ENCODE measurements at places on chromosomes 1 and 21.
A peak's percentile ranks its signal among the peaks of the same experiment; 100 is the strongest.

DNA sequence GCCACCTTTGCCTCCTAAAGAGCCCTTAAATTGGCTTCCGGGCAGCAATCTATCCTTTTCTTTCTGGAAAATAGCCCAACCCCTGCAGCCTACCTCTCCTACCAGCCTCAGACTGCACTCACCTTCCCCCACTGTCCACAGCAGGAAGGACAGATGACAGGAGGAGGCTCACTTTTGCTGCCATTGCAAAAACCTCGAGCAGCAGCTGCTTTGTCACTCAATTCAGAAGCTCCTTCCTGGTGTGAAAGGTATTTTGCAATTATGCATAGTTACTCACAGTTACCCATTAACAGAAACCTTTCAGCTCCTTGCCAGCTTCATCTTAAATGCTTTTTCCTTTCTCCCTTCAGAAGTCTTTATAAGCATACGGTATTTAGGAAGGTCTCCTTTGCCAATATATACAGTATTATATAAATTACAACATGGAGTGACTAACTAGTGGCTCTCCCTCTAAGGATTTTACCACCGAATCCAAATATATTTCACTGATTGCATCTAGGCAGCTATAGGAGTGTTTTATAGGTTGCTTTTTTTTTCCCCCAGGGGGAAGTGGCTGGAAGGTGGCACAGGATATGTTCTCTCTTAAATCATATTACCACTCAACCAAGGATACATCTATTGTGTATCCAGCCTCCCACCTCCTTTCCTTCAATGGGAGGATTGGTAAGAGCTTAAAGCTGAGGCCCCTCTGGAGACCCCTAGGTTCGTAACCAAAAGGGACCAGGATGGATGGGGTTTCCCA lies 142.1 kb upstream of the IPO9 start:
- no peak for DNase-seq
- H3K36me3 ChIP-seq = no peaks in the 10 kb centered on the region
- H3K4me1 ChIP-seq = no peaks in the 10 kb centered on the region
- no peaks in the 10 kb centered on the region for H3K27me3 ChIP-seq

GRCh38 chr1:41670217-41670957 lies 185.9 kb upstream of the EDN2 start:
- no peaks in the 10 kb centered on the region for H3K36me3 ChIP-seq
- H3K27ac ChIP-seq = no peak overlapping the region
- H3K4me1 ChIP-seq = peaks cover 12% of the 10 kb centered on the region
- no peak overlapping the region for H3K4me3 ChIP-seq

GRCh38 chr1:172146141-172146850 lies 274.2 kb upstream of the C1orf105 start:
- H3K27me3 ChIP-seq = no peaks in the 10 kb centered on the region
- no peak overlapping the region for H3K4me3 ChIP-seq
- no peak for DNase-seq
- H3K27ac ChIP-seq = peak overlapping the region; percentile 69
- peaks cover 8% of the 10 kb centered on the region for H3K4me1 ChIP-seq

- H3K27ac ChIP-seq = no peak overlapping the region
- no peaks in the 10 kb centered on the region for H3K36me3 ChIP-seq
- H3K4me3 ChIP-seq = no peak overlapping the region
- H3K4me1 ChIP-seq = no peaks in the 10 kb centered on the region
These were observed 14.0 kb upstream of the S100B start for GRCh38 chr21:46618738-46619379.

GRCh38 chr21:42161956-42162681 lies 56.8 kb upstream of the ABCG1 start:
- no peak overlapping the region for H3K27ac ChIP-seq
- H3K4me1 ChIP-seq = no peaks in the 10 kb centered on the region
- no peak overlapping the region for H3K4me3 ChIP-seq

DNA sequence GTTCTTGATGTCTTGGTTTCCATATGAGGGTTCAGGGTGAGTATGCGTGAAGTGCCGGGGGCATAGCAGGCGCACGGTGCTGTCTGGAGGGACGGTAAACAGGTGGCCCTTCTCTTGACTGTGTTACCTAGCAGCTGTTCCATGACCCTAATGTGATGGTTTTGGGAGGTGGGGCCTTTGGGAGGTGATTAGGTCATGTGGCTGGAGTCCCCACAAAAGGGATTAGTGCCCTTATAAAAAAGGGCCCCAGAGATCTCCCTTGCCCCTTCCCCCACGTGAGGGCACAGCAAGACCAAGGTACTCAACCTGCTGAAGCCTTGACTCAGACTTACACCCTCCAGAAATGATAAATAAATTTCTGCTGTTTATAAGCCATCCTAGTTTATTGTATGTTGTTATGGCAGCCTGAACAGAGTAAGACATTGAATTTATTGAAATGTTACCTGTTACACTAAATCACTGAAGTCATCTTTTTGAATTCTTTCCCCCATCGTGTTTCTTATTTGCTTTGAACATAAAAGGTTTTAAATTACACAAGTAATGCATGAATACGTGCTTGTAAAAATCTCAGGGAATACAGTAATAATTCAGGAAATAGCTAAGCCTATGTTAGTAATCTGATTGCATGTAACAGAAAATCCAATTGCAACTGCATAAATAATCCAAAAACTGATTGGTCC lies 15.6 kb downstream of the TRAPPC10 start:
- H3K4me1 ChIP-seq = peaks cover 29% of the 10 kb centered on the region
- peak overlapping the region; percentile 17 for H3K27ac ChIP-seq
- H3K4me3 ChIP-seq = no peak overlapping the region
- no peak for DNase-seq

DNA sequence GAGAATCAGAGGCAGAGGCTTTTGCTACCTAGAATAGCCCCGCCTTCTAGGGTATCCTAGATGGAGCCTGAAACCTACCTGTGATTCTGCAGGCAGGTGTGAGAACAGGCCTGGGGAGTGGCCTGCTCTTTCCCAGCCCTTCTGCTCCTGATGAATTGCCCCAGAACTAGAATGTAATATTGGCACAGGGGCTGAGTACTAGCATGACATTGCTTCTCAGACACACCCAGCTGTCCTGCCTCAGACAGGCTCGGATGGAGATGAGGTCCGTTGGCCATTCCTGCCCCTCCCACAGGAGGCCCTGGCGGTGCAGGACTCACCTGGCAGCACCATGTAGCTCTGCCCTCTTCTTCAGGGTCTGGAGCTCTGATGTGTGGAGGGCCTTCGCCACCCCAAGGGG lies 237.6 kb downstream of the GRIK3 start:
- no peak for DNase-seq
- H3K27me3 ChIP-seq = no peaks in the 10 kb centered on the region
- H3K4me1 ChIP-seq = no peaks in the 10 kb centered on the region
- H3K4me3 ChIP-seq = no peak overlapping the region
- H3K27ac ChIP-seq = no peak overlapping the region

GRCh38 chr21:35139382-35139715 lies 90.2 kb upstream of the RUNX1 start:
- no peak overlapping the region for H3K27ac ChIP-seq
- no peaks in the 10 kb centered on the region for H3K4me1 ChIP-seq
- no peaks in the 10 kb centered on the region for H3K36me3 ChIP-seq
- H3K27me3 ChIP-seq = no peaks in the 10 kb centered on the region

DNA sequence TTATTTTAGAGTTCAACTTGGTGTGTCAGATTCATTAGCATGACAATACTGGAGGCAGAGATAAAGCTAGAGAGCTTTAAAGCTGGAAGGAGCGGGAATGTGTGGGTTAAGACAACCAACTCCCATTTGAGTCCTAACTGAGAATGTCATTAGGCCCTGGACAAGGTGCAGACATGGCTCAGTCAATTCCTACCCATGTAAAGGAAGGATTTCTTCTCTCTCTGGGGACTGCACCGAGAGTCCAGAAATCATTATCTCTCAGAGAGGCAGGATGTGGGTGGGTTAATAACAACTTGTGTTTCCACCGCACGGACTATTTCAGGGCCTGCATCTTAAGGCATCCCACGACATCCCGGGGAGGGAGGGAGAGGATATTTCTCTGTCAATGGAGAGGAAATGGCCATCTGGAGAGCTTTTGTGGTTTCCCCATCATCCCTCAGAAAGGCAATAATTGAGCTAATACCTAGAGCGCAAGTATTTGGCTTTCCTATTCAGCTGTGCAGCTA lies 46.7 kb upstream of the SARS1 start:
- no peaks in the 10 kb centered on the region for H3K4me1 ChIP-seq
- H3K4me3 ChIP-seq = no peak overlapping the region
- H3K36me3 ChIP-seq = no peaks in the 10 kb centered on the region
- H3K27me3 ChIP-seq = no peaks in the 10 kb centered on the region
- no peak overlapping the region for H3K27ac ChIP-seq

GRCh38 chr1:159854116-159854692 lies 8.3 kb downstream of the VSIG8 start:
- peak overlapping the region; percentile 94 for H3K27ac ChIP-seq
- H3K4me1 ChIP-seq = peaks cover 6% of the 10 kb centered on the region
- peak; percentile 85 for DNase-seq
- H3K4me3 ChIP-seq = peak overlapping the region; percentile 63
- H3K27me3 ChIP-seq = no peaks in the 10 kb centered on the region
- no peaks in the 10 kb centered on the region for H3K36me3 ChIP-seq

- no peaks in the 10 kb centered on the region for H3K4me1 ChIP-seq
- no peaks in the 10 kb centered on the region for H3K36me3 ChIP-seq
- H3K4me3 ChIP-seq = no peak overlapping the region
- H3K27ac ChIP-seq = no peak overlapping the region
These were observed 46.5 kb downstream of the PKP1 start for GRCh38 chr1:201329801-201330200.

DNA sequence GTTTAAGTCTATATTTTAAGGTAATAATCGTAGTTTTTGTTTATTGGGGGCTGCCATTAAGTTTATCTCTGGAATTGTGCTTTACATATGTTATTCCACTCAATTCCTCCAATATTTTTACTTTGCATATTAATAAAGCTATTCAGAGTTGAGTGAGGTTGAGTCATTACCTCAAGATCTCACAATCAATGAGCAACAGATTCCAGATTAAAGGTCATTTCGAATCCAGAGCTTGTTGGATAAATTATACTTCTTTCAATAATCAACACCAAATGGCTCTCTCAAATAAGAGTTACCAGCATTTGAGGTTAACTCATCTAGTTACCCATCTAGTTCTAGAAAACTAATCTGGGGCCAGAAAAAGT lies 16.7 kb downstream of the RGS4 start:
- H3K36me3 ChIP-seq = no peaks in the 10 kb centered on the region
- H3K4me3 ChIP-seq = no peak overlapping the region
- no peak for DNase-seq
- no peaks in the 10 kb centered on the region for H3K27me3 ChIP-seq

DNA sequence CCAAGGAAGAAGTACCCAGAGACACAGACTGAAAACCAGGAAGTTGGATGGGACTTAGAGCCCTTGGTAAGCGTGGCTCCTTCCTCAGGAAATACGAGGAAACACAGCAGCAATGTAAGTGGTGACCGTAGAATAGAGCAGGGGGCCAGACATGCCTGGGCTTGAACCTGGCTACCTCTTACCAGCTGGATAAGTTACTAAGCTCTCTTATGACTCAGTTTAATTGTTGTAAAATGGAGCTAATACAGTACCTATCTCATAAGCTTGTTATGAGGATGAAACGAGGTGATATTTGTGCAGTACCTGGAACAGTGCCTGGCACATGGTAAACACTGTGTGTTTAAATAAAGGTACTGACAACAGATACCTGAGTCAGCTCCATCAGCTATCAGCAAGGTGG lies 19.2 kb downstream of the EBNA1BP2 start:
- H3K4me3 ChIP-seq = no peak overlapping the region
- peaks cover 7% of the 10 kb centered on the region for H3K4me1 ChIP-seq

- no peak overlapping the region for H3K4me3 ChIP-seq
- H3K27me3 ChIP-seq = no peaks in the 10 kb centered on the region
- no peaks in the 10 kb centered on the region for H3K36me3 ChIP-seq
- H3K27ac ChIP-seq = no peak overlapping the region
- H3K4me1 ChIP-seq = no peaks in the 10 kb centered on the region
These were observed 50.6 kb upstream of the ANGPTL1 start for GRCh38 chr1:178921499-178921898.

- H3K36me3 ChIP-seq = no peaks in the 10 kb centered on the region
- no peaks in the 10 kb centered on the region for H3K27me3 ChIP-seq
- no peak overlapping the region for H3K27ac ChIP-seq
- H3K4me3 ChIP-seq = no peak overlapping the region
- H3K4me1 ChIP-seq = no peaks in the 10 kb centered on the region
These were observed 21.8 kb downstream of the TENT5C start for GRCh38 chr1:117627546-117628130.

GRCh38 chr21:39913706-39914305 lies 46.6 kb downstream of the PCP4 start:
- H3K4me3 ChIP-seq = no peak overlapping the region
- H3K27ac ChIP-seq = no peak overlapping the region

GRCh38 chr1:59242370-59242769 lies 54.5 kb upstream of the FGGY start:
- H3K4me1 ChIP-seq = no peaks in the 10 kb centered on the region
- no peak overlapping the region for H3K27ac ChIP-seq
- no peaks in the 10 kb centered on the region for H3K27me3 ChIP-seq
- H3K4me3 ChIP-seq = no peak overlapping the region
- H3K36me3 ChIP-seq = no peaks in the 10 kb centered on the region
- no peak for DNase-seq

GRCh38 chr1:28010969-28011368 lies 51.2 kb downstream of the XKR8 start:
- no peak overlapping the region for H3K4me3 ChIP-seq
- DNase-seq = no peak
- peaks cover 29% of the 10 kb centered on the region for H3K36me3 ChIP-seq
- no peak overlapping the region for H3K27ac ChIP-seq

GRCh38 chr1:21775550-21775914 lies 7.4 kb downstream of the USP48 start:
- no peak overlapping the region for H3K27ac ChIP-seq
- no peak overlapping the region for H3K4me3 ChIP-seq
- no peak for DNase-seq
- peaks cover 6% of the 10 kb centered on the region for H3K4me1 ChIP-seq
- no peaks in the 10 kb centered on the region for H3K27me3 ChIP-seq
- H3K36me3 ChIP-seq = no peaks in the 10 kb centered on the region

DNA sequence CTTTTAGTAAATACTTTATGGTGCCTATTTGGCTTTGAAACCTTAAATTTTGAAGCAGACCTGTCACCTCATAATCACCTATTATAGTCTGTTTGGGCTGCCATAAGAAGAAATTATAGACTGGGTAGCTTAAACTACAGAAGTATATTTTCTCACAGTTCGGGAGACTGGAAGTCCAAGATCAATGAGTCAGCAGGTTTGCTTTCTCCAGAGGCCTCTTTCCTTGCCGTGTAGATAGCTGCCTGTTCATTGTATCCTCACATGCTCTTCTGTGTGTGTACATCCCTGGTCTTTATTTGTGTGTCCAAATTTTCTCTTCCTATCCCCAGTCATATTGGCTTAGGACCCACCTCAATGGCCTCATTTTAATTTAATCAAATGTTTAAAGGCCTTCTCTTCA lies 518.2 kb downstream of the ADGRL2 start:
- no peaks in the 10 kb centered on the region for H3K4me1 ChIP-seq
- H3K4me3 ChIP-seq = no peak overlapping the region
- no peaks in the 10 kb centered on the region for H3K27me3 ChIP-seq

DNA sequence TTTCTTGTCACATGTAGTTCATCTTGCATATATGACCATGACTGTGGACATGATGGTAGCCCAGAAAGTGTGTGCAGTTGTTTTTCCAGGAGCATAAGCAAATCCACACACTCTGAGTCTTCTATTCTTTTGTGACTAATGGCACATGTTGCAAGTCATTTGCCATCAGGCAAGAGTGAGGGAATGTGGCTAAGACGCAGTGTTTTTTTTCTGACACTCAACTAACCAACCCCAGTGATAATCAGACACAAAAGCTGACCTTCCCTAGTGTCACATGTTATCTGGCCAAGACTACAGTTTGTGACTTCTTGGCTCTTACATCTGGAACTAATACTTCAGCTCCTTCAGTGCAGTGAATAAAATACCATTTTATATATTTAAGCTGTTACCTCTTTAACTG lies 108.8 kb downstream of the ITSN1 start:
- no peak overlapping the region for H3K4me3 ChIP-seq
- H3K27me3 ChIP-seq = no peaks in the 10 kb centered on the region
- no peaks in the 10 kb centered on the region for H3K36me3 ChIP-seq
- DNase-seq = no peak
- H3K27ac ChIP-seq = peak overlapping the region; percentile 4

Measured in adrenal gland (tissue), 19 donors.